ENCODE measurements at places on chromosomes 7 and 10.
A peak's percentile ranks its signal among the peaks of the same experiment; 100 is the strongest.

DNA sequence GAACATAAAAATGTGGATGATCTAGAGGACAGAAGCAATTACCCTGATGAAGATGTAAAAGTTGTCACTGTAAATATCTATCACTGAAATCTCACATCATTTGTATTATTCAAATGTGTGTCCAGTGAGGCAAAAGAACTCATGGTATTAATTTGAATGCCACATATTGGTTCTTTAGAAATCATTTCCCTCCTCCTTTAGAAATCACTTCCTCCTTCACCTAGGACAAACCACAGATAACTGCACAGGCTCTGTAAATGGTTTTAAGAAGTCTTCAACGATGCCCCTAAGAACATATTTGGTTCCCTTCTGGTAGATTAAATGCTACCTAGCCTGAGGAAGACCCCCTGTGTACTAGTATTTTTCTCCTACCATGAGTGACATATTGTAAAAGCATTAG lies 33.1 kb upstream of the ZNF518A start:
- DNase-seq, result no peak

DNA sequence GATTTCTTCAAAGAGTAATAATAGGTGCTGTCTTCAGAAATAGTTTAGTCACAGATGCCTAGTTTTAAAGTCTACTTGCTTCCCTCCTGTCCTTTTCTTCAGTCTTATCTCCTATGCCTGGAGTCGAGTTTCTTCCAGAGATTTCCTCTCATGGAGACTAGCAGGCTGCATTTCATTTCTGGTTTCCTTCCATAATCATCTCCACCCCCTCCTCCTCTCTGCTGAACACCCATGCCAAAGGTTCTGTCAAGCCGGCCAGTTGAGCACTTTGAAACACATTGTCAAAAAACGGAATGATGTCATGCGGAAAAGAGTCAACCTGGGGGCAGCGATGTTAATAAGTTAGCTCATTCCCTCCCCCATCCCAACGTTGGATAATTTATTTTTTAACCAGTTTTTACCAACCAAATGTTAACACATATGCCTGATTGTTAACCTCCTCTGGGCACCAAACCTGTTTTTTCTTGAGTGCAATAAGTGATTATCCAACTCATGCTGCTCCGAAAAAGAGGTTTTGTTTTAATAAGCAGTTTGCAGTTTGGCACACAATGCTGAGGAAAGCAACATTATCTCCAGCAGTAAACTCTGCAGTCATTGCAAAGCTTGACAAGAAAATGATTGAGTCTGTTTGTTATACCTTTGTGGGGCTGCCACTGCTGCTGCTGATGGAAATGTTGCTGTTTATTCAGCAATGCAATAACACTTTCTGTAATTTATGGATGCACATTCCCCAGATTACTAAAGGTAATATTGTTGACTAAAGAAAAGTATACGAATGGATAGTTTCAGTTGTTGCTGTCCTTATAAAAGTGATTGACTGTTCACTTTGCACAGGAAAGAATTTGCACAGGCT lies 161.6 kb downstream of the LRMDA start:
- DNase-seq, result no peak

DNA sequence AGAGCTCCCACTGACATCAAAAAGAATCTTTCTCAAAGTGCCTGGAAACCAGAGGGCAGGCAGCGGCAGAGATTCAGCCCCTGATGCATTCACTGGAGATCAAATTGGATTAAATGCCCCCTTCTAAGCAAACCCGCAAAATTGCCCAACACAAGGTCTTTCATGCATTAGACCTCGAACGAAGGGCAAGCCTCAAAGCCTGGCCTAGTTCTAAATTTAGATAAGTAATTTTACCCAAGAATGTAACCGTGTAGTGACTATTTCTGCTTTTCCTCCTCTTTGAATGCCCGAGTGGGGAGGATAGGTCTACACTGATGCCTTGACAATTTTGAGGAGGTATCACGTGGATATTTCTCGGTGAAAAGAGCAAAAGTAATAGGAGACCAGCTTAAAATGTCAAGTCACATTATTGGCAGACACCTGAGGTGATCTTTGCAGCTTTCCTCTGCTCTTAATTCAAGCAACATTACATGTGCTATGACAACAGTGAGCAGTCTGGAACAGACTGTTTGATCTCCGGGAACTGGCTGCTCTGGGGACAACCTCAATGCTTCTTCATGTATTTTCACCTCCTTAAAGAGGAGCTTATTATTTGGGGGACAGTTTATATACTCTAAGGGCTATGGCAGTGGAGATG lies 1263.5 kb upstream of the AUTS2 start:
- DNase-seq, result no peak

DNA sequence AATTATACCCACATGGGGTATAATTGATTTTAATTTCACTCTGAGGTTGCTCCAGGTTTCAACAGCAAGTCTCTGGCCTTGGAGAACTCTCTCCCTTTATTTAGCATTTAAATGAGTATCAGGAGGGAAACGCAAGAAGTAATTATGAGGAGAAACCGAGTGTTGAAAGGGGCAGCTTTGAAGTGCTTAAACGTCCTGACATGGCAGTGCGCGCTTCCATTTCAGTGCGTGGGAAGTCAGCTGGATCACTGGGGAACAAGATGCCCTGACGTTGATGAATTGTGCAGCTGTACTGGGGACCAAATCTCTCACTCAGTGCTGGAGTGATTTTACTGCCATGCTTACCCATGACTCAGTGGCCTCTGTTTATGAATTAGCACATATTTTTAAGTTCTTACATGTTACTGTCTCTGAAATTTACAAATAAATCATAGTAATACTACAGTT lies 106.0 kb upstream of the PRR15 start:
- DNase-seq, result peak; percentile 21

- DNase-seq, result no peak
Measured at GRCh38 chr10:71158902-71159301, 53.5 kb upstream of the UNC5B start.

Measured in substantia nigra (tissue), 51 donors.